ENCODE measurements at places on chromosomes 3 and 15.

- DNase-seq = no peak
Observed at GRCh38 chr3:123593381-123593780, 8.5 kb upstream of the HACD2 start.

DNA sequence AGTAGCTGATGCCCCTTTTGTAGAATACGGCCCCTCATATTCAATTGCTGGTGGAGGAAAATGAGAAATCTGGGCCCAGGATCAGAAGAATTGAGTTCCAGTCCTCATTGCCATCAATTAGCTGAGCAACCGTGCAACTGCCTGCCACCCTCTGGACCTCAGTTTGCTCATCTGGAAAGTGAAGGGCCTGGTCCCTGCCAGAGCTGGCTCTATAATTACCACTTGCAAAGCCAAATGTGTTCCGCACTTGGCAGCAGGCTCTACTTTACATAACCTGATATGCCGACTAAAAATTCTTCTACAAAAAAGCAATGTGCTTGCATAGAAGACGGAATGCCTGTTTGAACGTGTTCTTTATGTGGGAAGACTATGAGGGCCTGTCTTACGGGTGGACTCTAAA lies 8.6 kb upstream of the ITGB5 start:
- DNase-seq = no peak

GRCh38 chr3:134367869-134368750 lies 6.1 kb downstream of the AMOTL2 start:
- no peak for DNase-seq

DNA sequence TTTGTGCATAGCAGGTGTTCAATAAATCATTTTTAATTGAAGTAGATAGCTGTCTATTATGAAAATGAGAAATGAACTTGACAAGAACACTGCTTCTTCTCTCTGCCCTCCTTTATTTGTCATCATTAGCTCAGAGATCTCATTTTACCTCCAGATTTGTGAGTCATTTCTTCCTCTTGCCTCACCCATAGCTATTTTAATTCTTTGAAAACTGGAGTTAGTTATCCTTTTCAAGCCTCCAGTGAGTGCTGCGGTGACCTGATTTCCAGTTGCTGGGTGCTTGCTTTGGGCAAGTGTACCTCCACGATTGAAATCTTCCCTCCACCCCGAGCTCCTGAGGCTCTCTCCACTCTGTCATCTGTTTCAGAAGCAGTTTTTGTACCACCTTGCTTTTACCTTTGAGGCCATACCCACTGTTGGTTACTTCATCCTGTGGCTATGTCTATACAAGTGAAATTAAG lies 114.6 kb downstream of the NFKBIZ start:
- DNase-seq = peak; percentile 51

DNA sequence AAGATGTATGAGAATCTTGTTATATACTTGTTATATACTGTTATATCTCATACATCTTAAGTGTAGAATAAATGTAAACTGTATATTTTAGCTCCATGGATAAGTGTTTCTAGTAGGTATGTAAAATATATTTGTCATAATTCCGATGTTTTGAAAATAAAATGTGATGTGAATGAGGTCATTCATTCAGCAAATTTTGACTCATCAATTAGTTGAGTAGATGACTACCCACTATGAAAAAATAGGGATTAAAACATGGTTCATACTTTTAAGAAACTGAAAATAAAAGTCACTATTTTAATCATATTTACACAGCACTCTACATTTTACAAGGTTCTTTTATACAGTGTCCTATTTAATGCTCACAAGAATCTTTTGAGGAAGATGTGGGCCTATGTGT lies 28.4 kb upstream of the CNTN3 start:
- peak; percentile 49 for DNase-seq

GRCh38 chr3:15476378-15476777 lies 45.1 kb downstream of the COLQ start:
- no peak for DNase-seq

DNA sequence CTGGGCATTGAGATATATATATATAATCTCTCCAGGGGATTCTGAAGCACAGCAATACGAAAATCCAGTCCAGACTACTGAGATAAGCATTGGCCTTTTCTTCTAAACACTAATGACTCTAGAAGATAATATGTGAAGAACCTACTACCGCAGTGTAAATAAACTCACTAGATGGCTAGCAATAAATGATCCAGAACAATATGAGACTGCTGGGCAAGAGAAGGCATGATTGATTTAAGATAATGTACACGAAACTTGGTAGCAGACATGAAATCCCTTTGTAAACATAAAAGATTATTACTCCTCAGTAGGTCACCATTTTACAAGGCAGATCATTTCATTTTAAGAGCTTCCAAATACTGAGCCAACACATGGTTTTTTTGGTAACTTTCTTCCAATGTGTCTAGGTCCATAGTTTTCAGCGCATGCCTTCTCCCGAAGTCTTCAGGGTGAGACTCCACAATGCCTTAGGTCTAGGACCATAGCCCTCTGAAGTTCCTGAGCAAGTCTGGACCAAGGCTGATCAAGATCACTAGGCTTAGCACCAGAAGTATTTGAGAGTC lies 193.2 kb downstream of the LRRN1 start:
- DNase-seq = no peak

- peak; percentile 12 for DNase-seq
Observed at GRCh38 chr3:39287216-39288164, 7.7 kb upstream of the CX3CR1 start.

DNA sequence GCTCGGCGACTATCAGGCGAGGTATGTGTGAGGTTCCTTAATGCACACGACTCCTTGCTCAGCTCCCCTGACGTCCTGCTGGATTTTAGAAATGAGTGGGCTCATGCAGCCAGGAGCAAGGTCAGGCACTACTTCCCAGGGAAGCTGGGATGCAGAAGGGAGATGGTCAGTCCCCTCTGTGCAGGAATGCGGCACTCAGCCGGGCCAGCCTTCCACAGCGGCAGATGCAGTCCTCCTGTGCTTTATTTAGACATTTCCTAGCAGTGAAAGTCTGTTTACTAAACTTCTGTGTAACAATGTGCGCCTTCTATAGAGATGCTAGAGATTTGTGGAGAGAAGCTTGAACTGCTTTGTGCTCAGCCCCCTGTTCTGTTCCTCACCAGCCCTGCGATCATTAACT lies 252.1 kb downstream of the SLCO3A1 start:
- no peak for DNase-seq

- DNase-seq = no peak
Observed at GRCh38 chr3:124843506-124844177, 43.5 kb downstream of the ITGB5 start.

- no peak for DNase-seq
Observed at GRCh38 chr3:38260474-38260873, 5.1 kb upstream of the SLC22A13 start.

GRCh38 chr15:47429376-47429775 lies 287.9 kb upstream of the SEMA6D start:
- peak; percentile 55 for DNase-seq

DNA sequence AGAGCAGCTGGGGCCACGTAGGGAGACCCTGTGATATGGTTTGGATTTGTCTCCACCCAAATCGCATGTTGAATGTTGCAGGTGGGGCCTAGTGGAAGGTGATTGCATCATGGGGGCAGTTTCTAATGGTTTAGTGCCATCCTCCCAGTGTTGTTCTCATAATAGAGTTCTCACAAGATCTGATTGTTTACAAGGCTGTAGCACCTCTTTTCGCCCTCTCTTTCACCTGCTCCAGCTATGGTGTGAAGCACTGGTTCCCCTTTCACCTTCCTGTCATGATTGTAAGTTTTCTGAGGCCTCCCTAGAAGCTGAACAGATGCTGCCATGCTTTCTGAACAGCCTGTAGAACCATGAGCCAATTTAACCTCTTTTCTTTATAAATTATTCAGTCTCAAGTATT lies 198.9 kb upstream of the CBLB start:
- no peak for DNase-seq

GRCh38 chr15:78880242-78880533 lies 7.5 kb downstream of the MORF4L1 start:
- DNase-seq = no peak

GRCh38 chr3:103470498-103470897 lies 1035.7 kb downstream of the ZPLD1 start:
- no peak for DNase-seq

- DNase-seq = peak; percentile 69
Observed at GRCh38 chr3:98777801-98778220, 14.7 kb downstream of the ST3GAL6 start.

DNA sequence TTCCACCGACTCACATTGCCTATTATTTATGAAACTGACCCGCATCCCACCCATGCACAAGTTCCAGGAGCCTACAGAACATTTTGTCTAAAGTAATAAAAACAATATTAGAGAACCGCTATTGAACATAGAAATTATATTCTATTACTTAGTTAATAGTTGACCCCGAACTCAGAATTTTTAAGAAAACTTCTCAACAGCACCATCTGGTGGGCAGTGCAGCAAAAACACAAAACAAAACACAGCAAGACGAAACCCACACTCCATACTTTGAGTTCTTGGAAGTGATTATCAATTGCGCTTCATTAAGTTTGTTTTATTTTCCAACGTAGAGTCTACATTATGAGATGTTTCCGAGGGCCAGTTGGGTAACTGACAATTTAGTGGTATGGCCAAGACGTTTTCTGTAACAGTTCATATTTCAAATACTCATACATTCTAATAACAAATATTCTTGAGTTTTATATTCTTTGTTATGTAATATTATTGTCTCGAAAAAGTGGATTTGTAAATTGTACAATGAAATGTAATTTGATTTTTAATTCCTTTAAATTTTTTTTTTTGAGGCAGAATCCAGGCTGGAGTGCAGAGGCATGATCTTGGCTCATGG lies 24.0 kb upstream of the C3orf70 start:
- peak; percentile 44 for DNase-seq

- DNase-seq = peak; percentile 14
Observed at GRCh38 chr3:5195605-5196004, 8.1 kb downstream of the EDEM1 start.

GRCh38 chr15:98671060-98672008 lies 23.0 kb downstream of the IGF1R start:
- peak; percentile 79 for DNase-seq

DNA sequence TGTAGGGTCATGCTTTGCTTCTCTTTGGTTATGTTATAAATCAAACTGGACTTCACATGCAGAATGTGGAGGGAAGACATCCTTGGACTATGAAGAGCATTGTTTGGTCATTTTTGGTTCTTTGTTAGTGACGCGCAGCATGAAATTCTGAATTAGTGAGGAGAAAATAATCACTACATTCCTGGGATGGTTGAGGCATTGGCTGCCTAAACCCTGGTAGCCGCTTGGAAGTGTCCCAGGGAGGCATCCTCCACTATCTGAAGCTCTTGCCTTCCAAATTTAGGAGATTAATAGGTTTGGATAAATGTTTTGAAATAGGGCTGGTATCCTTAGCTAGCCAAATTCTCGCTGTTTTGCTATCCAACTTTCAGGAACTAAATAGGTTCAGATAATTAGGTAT lies 96.2 kb downstream of the CLSTN2 start:
- DNase-seq = no peak

GRCh38 chr3:124765197-124765840 lies 35.1 kb downstream of the UMPS start:
- peak; percentile 80 for DNase-seq

DNA sequence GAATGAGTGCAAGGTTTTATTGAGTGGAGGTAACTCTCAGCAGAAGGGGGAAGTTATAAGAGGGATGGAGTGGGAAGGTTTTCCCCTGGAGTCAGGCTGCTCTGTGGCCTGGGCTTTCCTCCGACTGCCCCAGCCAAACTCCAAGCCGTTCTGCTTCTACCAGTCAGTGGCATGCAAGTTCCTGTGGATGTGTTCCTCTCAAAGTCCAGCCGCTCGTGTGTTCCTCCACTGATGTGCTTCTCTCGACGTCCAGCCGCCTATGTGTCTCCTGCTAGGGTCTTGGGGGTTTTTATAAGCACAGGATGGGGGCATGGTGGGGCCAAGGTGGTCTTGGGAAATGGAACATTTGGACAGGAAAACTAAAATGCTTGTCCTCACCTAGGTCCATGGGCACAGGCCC lies 9.0 kb upstream of the U2SURP start:
- DNase-seq = no peak

DNA sequence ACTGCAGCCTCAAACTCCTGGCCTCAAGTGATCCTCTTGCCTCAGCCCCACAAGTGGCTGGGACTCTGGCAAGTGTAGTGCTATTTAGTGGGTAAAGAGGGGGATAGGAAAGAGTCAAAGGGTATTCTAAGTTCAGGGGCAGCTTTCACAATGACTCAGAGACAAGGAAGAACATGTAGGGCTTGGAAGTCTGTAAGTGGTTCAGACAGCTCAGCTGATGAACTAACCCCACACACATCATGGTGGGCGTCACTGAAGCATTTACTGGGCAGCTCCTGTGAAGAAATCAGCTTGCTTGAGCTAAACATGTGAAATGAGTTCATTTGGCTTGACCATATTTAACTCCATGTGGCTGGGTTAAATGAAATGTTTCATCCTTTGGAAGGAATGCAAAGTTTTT lies 34.6 kb upstream of the THSD4 start:
- DNase-seq = peak; percentile 48
